NCI-H1694 (cell line): ENCODE measurements at places on chromosomes 3 and 15.

- no peak for DNase-seq
Observed at GRCh38 chr15:66563126-66563525, 2.7 kb downstream of the LCTL start.

GRCh38 chr3:72907731-72908620, 20.1 kb downstream of the GXYLT2 start:
- no peak for DNase-seq

GRCh38 chr3:50304601-50305000, 1.2 kb upstream of the HYAL1 start:
- no peak for DNase-seq

DNA sequence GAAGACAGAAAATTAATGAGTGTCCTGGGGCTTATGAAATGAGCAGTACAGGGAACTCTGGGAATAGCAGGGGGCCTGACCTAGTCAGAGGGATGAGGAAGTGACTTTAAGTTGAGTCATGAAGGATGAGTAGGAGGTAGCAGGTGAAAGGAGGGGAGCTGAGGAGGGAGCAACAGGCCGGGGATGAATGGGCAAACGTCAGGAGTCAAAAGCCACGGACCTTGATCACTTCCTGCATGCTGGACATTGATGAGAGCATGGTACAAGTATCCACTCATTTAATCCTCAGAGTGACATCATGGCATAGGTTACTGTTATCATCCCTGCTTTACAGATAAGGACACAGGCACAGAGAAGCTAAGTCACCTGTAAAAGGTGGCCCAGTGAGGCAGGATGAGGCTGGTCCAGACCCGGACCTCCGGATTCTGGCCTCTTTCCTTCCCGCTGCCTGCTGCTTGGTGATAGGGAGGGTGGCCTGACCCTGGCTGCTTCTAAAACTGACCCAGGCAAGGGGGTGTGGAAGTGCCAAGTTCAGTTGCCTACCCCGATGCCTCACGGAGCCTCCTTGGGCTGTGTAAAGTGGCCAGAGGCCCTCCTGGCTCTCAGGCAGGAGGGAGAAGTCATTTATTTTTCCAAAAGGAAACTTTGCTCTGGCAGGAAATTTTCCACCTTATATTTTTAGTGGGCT, 7.6 kb downstream of the CORO2B start:
- no peak for DNase-seq

DNA sequence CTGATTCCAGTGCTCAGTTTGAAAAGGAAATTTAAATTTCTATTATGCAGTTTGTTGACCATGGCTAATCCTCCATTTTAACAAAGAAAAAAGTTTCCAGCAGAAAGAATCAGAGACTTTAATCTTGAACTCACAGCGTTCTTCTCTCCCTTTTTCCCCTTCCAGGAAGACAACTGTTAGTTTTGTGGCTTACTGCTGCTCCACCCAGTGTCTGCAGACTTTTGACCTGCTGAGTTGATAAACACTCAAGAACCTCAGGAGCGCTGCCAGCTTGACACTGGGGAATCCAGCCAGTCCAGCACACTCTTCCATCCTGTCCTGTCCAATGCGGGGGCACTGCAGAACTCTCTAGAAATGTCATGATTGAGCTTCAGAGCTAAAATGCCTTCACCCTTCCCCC, 134.6 kb downstream of the LRRC28 start:
- DNase-seq: no peak

GRCh38 chr3:100880845-100881244, 112.4 kb downstream of the ABI3BP start:
- no peak for DNase-seq

GRCh38 chr3:37054370-37054769, 61.1 kb downstream of the MLH1 start:
- no peak for DNase-seq

GRCh38 chr15:42595626-42596240, 20.3 kb downstream of the STARD9 start:
- no peak for DNase-seq

GRCh38 chr3:31094048-31094447, 199.6 kb upstream of the GADL1 start:
- no peak for DNase-seq

DNA sequence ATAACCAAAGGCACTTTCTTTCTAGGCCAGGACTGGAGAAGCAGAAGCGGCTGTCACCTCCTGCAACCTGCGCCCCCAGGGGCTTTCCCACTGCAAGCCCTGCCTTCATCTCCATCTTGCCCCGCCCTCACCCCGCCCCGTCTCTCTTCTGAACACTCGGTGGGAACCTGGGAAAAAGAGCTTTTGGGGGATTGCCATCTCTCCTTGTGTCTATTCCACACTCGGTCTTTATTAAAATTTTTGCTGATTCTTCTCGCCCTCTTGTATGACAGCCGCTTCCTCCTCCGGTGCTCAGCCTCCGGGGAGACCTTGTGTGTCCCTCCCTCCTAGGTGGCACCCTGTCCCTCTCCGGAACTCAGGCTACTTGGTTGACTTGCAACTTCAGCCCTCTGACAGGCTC, 41.9 kb upstream of the SPESP1 start:
- no peak for DNase-seq

DNA sequence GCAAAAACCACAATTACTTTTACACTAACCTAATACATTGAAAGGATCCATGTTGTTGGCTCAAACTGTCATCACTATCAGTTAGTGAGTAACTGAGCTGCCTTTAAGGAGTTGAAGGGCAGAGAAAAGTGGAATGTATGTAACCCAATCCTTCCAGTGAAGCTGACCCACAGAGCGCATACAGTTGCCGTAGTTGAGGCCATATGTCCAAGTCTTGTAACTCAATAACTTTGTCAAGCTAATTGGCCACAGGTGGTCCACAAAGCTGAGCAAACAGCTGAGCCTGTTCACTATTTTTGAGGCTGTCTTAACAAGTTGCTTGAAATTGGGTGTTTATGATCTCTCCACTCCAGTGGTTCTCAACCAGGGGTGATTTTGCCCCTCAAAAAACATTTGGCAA, 169.0 kb upstream of the SLC24A5 start:
- DNase-seq: no peak

- no peak for DNase-seq
Observed at GRCh38 chr3:38255627-38256026, 10.0 kb upstream of the SLC22A13 start.

DNA sequence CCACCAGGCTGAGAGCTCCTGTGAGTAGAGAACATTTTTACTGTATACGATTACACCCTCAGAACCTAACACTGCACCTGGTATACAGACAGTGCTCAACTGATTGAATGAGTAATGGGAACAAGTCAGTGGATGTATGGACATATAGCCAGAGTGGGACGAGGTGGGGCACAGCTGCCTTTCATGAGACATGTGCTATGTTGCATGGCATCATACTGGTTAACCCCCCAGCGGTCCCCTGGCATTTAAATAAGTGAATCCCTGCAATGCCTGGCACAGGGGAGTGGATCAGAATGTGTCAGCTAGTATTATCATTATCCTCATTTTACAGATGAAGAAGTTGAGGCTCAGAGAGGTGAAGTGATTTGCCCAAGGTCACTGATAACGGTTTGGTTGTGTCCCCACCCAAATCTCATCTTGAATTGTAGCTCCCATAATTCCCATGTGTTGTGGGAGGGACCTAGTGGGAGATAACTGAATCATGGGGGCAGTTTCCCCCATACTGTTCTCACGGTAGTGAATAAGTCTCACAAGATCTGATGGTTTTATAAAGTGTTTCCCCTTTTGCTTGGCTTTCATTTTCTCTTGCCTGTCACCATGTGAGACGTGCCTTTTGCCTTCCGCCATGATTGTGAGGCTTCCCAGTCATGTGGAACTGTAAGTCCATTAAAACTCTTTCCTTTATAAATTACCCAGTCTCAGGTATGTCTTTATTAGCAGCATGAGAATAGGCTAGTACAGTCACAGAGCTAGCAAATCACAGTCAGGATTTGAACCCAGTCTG, 56.0 kb upstream of the ATP2B2 start:
- DNase-seq: no peak

DNA sequence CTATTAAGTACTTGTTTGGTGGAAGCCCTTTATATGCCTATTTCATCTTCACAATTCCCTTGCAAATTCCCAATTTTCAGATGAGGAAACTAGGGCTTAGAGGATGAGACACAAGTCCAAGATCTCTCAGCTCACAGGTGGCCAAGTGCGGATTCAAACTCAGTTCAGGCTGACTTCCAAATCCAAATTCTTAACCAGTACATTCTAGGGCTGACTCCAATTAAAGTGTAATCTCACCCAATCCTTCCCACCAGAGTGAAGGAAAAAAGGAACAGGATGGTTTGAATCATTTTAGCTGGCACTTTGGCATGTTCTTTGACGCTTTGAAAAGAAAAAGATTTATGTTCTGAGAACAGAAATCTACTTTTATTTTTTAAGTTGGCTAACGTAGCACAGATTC, 12.7 kb downstream of the ARHGEF3 start:
- no peak for DNase-seq

DNA sequence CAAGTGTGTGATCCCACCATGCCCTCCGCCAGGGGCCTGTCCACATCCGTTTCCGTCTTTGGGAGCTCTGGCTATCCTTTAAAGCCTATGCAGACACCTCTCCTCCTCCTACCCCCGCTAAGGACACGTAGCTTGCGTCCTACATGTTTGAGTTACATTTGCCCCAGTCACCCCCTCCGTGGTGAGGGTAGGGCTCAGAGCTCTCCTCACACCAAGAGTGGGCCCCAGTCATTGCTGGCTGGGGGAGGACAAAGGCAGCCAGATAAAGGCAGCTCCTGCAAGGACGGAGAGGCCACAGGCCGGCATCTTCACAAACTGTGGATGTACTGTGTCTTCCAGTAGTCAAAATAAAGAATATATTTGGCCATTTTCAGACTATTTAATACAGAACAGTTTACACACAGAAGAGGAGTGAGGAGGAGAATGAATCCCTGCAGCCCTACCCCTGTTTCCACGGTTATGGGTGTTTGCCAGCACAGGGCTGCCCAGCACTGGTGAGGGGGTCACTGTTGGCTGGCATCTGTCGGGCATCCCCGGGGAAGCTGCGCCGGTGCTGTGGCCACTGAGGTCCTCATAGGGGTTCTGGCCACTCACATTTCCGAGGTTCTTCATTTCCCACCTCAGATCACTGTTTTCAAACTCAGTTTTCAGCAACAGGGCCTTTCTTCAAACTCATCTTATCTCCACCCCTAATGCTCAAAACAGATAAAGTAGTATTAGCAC, 118.7 kb downstream of the CHRNA7 start:
- DNase-seq: no peak

DNA sequence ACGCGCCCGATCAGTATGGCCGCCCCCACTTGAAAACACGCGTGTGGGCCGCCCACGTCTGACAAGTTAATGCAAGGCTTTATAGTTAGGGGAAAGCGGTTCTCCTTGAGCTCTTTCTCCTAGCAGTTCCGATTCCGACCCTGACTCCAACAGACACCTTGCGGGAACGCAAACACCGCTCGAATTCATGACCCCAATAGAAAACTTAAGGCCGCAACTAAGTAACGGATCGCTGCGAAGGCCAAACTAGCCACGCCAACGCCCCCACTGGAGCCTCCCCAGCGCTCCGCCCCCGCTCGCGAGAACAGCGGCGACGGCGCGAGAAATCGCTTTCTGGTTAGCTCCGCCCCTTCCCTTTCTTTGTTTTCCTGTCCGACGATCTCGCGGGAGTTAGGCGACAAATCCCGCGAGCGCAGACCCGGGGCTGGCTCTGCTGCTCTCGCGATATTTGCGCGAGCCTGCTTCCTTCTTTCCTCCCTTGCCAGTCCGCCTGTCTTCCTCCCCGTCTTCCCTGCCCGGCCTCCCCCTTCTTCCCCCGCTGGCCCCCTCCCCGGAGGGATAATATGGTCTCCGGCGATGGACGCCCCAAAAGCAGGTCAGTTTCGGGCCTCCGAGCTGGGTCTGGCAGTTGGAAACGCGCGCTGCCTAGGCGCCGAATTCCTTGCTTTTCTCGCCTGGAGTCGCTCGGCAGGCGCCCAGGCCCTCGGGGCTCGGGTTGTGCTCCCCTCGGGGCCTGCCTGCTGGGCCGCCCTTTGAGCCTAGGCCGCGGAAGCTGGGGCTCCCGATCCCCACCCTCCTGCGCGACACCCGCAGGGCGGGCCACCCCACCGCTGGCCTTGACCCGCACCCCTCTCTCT, at the start of gene IREB2:
IREB2 (plus strand) TSS at position 455 of the 857 bp plus-strand sequence; CDS start at position 577, 122 bp downstream.
- peak; percentile 94 for DNase-seq

- DNase-seq: no peak
Observed at GRCh38 chr3:21357241-21357640, 393.8 kb downstream of the ZNF385D start.

GRCh38 chr15:100111125-100112060, 230.4 kb downstream of the ADAMTS17 start:
- no peak for DNase-seq

DNA sequence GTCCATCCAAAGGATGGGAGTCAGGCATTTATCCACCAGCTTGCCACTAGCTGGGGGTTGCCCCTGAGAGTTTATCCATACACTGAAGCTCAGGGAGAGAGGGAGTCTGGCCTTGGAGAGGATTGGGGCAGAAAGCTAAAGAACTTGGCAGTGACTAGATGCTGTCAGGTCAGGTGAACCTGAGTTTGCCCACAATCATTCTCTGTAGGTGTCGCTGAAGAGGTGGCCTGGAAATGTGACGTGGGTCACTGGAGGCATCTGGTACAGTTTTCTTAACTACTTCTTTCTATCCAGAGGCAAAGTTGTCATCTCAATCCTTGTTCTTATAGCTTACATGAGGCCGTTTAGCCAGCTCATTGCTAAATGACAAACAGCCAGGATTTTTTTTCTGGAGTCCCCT, 298.0 kb upstream of the CTNNB1 start:
- no peak for DNase-seq

DNA sequence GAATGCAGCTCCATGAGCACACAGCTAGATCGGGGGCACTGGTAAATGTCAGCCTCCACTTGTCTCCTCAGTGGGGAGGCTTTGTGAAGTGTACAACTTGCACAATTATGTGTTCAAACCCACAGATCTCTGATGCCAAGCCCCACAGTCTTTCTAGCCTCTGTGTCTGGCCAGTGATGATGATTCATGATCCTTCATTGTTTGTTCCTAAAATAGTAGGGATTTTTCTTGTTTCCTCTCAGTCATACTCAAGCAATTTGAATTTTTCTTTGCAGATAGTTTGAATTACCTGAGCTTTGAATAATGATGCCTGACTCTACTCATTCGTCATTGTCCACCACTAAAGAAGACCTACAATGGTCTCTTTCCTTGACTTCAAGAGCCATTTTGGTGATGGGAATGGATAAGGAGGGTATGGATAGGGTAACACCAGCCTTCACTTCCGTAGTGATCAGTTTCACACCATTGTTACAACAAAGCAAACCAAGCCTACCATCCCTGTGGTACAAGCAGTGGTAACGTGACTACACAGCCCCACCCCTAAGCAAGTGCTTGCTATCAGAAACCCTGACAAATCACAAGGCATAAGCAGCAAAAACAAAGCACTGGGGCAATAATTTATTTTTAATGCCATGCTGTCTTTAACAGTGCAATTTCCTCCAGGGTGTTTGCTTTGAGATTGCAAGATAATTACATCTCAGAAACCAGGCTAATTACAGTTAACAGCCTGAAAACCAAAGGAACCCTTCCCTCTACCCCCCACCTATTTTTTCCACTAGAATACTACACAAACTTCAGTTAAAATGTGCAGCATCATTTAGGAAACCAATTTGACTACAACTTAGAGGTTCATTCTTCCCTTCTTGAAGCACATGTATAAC, 114.1 kb upstream of the PPP2R3A start:
- DNase-seq: no peak
